AG10803 (cell line): ENCODE measurements at places on chromosomes 3 and 15.

GRCh38 chr3:177405191-177405672 is 207.9 kb upstream of the TBL1XR1 start:
- DNase-seq, result no peak

- no peak for DNase-seq
Observed at GRCh38 chr3:39760325-39760724, 49.1 kb upstream of the MYRIP start.

GRCh38 chr15:88661041-88661700 is 22.4 kb downstream of the ISG20 start:
- peak; percentile 78 for DNase-seq

DNA sequence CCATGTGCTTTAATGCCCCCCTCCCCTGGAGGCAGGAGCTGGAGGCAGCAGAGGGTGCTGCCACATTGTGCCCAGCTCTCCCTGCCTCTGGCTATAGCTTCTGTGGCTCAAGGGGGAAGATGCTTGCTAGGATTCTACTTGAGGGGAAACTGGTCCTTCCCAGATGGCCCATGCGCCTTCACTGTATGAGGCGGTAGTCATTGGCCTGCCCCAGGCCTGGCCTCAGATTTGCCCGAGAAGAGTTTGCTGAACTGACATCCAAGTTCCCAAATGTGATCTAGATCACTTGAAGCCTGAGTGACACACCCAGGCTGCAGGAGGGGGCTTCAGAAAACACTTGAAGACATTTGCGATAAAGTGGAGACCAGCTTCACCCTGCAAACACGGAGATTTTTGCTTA is 4.1 kb downstream of the SYNM start:
- no peak for DNase-seq

GRCh38 chr15:63203451-63204090 is 14.2 kb downstream of the RAB8B start:
- DNase-seq, result no peak

- DNase-seq, result no peak
Observed at GRCh38 chr3:194720048-194720447, 34.4 kb downstream of the FAM43A start.

DNA sequence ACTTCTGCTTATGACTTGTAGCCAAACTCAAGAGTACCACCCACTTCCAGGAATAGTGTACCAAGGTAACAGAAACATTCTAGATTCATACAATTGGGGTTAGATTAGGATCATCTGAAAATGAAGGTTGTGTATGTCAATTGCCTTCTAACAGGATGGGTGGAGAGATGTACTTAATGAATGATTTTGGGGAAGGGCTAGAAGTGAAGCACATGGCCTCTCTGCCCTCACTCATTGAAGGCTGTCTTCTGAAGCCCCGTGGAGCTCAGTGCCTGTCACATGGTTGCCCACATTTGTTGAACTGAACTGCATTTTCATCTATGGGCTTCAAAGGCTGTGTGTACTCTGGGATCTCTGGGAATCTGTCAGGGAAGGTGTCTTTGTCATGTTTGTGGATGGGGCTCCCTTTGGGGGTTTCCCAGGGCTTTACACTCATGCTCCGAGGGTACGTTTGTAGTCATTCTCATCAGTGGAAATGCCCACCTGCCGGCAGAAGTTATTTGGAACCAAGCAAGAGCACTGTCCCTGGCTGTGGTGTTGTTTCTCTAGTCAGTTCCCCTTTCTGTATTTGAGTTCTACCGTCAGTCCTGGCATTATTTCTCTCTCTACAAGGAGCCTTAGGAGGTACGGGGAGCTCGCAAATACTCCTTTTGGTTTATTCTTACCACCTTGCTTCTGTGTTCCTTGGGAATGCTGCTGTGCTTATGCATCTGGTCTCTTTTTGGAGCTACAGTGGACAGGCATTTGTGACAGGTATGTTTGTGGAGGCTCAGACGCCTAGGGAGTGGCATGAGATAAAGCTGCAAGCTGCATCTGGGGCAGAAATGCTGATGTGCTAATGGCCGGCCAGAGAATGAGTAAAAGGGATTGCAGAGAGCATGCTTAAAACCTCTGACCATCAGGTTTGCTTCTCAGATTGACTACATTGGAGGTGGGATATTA is 22.4 kb downstream of the CD86 start:
- DNase-seq, result no peak

DNA sequence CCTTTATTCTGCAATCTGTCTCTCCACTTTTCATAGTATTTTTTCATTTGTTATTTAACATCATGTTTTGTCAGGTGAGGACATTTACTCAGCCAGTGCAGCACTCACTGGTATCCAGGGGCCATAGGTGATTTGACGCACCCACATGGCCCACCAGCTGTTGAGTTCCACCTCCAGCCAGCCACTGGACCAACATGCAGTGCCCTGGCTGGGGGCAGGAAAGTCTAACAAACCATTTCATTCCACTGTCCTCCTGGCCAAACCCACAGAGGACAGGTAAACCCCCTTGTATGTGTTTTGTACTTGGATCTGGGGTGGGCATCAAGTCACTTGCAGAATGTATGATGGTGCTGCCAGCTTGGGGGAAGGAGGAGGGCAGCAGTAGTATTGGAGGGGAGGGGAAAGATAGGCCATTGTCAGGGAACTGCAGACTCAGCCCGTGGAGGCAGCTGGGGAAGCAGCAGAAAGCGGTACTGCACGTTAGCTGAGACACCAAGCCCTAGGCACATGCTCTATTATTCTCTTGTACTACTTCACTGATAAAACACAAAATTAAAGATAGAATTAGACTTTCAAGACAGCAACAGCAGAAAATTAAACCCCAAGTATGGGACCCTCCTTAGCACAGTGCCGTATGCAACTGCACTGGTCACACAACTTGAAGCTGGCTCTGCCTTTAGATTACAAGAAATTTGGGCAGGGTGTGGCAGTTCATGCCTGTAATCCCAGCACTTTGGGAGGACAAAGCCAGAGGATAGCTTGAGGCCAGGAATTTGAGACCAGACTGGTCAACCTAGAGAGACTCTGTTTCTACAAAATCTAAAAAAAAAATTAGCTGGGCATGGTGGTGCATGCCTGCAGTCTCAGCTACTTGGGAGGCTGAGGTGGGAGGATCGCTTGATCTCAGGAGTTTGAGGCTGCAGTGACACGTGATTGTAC is 15.4 kb upstream of the RPL24 start:
- no peak for DNase-seq

DNA sequence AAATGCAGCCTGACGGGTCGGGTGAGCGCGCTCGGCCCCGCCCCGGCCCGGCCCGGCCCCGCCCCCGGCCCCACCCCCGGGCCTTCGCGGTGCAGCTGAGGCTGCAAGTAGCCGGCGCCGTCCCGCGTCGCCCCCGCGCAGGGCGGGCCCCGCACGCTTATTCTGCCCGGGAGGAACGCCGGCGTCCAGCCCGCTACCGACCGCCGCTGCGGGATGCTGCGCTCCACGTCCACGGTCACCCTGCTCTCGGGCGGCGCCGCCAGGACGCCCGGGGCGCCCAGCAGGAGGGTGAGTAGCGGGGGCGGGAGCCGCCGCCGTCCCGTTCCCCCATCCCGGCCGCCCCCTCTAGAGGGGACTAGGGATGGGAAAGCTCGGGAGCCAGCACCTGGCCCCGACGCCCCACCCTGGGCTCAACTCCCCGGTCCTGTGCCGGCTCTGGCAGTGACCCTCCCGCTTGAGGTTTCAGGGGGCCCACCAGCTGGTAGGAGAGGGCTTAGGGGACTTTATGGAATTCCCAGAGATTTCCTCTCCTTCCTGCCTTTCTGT is at the start of gene MYZAP:
MYZAP (plus strand) TSS at position 83 of the 546 bp plus-strand sequence; CDS start at position 214, 131 bp downstream.
- DNase-seq, result no peak

DNA sequence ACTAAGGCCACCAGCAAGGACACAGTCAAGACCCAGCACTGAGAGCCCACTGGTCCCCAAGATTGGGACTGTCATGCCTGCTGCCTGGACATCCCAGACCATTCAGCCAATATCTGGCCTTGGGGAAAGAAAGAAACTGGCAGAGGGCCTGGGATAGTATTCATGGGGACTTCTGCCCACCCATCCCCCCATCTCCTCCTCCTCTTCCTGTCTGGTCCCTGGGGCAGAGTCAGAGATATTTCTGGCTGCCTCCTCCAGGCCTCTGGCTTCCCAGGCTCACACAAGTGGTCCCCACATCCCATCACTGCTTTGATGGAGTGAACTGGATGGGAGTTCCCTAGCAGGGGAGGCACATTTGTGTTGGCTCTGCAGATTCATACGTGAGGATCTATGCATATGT is 4.2 kb upstream of the RASL12 start:
- DNase-seq, result peak; percentile 47

DNA sequence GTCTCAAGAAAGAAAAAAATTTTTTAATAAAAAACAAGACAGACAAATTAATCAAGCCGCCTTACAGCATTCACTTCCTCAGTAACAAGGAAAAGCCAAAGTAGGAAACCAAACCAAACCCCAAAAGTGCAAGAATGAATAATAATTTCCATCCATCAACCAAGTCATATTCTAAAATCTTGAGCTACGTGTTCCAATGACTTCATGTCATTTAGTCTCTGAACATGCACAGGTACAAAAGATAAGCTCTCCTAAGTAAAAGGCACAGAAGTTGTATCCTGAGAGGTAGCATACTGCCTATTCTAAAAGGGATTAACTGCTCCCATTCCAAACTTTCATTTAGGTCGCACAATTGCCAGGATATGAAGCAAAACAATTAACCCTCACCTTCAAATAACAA is 29.7 kb downstream of the SLC4A7 start:
- DNase-seq, result no peak

DNA sequence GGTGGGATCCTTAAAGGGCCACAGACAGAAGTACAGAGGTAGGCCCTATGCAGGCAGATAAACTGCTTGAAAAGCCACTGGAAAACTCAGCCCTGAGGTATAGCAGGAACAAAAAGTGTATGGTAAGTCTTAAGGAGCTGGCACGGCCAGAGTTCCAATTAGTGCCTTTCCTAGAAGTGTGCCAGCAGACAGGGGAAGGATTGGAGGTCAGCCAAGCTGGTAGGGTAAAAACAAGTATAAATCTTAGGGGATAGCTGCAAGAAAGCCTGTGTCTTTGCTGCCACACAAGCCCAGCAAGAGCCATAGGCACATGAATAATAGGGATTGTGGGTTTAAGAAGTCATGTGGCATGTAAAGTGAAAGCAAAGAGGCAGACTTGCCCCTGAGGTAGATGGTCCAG is 582.5 kb downstream of the PLOD2 start:
- no peak for DNase-seq

GRCh38 chr3:185934767-185935464 is 2.9 kb downstream of the TRA2B start:
- no peak for DNase-seq

DNA sequence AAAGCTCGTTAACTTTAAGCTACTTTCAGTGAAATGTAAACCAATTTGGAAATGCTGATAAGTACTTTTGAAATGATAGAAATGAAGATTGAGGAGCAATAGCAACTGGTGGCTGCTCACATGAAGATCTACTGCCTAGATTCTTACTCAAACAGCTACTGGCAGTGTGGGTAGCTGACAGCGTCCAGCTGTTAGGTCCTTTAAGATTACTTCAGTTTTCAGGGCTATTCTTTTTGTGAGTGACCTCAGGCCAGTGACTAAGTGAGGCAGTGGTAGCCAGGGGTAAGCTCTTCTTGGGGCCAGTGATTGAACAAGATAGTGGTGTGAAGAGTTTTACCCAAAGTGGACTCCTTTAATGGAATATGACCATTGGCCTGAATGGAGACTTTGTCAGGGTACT is 41.3 kb downstream of the NECTIN3 start:
- no peak for DNase-seq

DNA sequence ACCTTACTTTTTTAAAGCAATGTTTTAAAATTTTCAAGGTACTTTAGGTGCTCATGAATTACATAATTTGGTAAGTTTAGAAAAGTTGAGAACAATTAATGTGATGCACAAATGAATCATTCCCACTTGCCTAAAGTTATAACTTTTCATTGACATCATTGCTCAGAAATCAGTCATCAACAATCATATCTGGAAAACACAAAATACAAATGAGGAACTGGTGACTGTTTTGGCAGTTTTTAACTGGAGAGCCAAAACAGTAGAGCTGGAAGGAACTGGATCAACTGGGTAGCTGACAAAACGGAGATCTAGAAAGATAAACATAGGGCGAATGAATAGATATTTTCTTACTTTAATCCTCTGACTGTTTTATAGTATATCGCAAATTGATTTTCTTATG is 767.1 kb downstream of the IGSF11 start:
- DNase-seq, result no peak

GRCh38 chr15:60973637-60974415 is 255.3 kb downstream of the RORA start:
- DNase-seq, result peak; percentile 57

- DNase-seq, result no peak
Observed at GRCh38 chr3:162558016-162558415, 1061.4 kb downstream of the OTOL1 start.

GRCh38 chr3:148641722-148642121 is 56.0 kb upstream of the AGTR1 start:
- no peak for DNase-seq

GRCh38 chr3:13563911-13564310 is 15.0 kb downstream of the FBLN2 start:
- no peak for DNase-seq

- DNase-seq, result peak; percentile 45
Observed at GRCh38 chr3:194326192-194326967, 24.7 kb downstream of the CPN2 start.

DNA sequence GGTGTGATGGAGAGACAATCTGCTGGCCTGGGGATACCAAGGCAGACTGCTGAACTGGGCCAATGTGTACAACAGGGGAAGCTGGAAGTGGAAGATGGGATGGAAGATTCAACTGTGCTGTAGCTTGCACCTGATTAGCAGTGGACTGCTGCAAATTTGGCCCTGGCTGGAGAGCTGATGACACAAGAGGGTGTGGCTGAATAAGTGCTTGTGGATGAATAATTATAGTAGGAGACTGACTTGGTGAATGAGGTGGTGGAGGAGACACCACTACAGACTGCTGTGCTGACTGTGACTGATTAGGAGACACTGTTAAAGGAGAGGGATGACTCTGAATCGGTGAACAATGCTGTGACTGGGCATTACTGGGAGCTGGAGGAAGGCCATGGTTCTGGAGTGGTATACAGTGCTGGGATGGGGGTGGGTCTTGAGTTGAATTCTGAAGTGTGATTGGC is 52.5 kb downstream of the PHC3 start:
- peak; percentile 34 for DNase-seq

DNA sequence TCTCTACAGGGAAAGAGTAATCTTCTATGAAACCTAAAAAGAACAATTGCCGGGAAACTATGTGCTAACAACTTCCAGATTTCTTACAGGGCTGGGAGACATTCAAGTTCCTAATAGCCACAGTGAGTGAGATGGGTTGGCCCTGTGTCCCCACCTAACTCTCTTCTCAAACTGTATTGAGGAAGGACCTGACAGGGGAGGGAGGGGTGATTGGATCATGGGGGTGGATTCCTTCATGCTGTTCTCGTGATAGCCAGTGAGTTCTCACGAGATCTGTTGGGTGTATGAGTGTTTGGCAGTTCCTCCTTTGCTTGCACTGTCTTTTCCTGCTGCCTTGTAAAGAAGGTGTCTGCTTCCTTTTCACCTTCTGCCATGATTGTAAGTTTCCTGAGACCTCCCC is 958.7 kb downstream of the AGBL1 start:
- DNase-seq, result peak; percentile 10
